ENCODE measurements at places on chromosomes 5 and 9.

DNA sequence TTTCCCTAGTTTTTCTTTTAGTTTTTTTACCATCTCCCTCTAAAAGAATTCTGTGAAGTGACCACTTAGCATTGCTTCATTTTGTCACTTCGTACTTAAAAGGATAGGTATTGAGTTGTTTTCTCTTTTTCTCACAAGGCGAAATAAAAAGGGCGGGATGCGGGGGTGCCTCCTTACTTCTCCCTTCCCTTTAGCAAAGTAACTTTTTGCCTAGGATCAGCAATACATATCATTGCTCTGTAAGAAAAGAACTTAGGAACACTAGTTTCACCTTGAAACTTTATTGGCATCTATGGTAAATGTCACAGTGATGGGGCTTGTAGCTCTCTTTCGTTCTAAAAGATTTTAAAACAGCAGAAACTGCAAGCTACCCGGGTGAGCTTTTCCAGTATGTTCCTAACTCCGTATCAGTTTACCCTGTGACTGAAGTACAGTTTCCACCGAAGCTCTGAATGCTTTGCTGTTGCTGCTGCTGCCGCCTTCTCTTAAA, 4.1 kb downstream of the PRDM6 start:
- DNase-seq, result no peak

- no peak for DNase-seq
These were observed 211.3 kb downstream of the DCP2 start for GRCh38 chr5:113187906-113188305.

DNA sequence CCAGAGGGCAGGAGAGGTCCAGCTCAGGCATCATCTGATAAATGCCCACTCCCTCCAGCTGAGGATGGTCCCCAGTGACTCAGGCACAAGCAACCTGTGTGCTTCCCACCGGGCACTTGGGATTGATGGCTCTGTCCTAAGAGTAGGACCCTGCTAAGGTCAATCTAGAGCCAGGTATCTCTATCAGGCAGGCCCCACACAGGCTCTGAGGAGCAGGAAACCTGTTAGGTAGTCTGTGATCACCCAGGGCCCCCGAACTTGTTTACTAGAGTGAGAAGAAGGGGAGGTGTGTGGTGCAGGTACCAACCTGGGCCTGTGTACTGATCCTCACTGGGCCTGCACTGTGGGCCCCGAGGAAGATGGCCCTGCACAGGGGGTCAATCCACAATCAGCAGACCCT, 119.6 kb upstream of the FSTL4 start:
- DNase-seq, result no peak

- no peak for DNase-seq
These were observed 104.9 kb upstream of the RUSC2 start for GRCh38 chr9:35385042-35385441.

GRCh38 chr5:64530076-64530475, 24.3 kb downstream of the RGS7BP start:
- no peak for DNase-seq

DNA sequence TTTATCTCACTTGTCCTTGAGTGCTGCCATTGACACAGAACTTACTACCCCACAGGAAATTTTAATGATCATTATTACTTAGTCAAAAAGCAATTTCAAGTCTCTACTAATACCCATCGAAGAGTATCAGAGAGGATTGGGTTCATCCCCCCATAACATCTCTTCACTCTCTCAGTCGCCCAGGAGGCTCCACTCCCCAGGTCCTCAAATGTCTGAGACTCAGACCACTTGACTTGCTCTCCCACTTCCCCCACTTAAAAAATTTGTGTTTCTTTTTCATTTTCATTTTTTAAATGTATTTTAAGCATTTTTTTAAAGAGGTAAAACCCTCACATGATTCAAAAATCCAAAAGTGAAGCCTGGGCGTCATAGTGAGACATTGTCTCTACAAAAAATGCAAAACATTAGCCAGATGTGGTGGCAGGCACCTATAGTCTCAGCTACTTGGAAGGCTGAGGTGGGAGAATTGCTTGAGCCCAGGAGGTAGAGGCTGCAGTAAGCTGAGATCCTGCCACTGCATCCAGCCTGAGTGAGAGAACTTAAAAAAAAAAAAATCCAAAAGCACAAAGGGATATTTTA, 56.8 kb upstream of the TRAF1 start:
- DNase-seq, result no peak

DNA sequence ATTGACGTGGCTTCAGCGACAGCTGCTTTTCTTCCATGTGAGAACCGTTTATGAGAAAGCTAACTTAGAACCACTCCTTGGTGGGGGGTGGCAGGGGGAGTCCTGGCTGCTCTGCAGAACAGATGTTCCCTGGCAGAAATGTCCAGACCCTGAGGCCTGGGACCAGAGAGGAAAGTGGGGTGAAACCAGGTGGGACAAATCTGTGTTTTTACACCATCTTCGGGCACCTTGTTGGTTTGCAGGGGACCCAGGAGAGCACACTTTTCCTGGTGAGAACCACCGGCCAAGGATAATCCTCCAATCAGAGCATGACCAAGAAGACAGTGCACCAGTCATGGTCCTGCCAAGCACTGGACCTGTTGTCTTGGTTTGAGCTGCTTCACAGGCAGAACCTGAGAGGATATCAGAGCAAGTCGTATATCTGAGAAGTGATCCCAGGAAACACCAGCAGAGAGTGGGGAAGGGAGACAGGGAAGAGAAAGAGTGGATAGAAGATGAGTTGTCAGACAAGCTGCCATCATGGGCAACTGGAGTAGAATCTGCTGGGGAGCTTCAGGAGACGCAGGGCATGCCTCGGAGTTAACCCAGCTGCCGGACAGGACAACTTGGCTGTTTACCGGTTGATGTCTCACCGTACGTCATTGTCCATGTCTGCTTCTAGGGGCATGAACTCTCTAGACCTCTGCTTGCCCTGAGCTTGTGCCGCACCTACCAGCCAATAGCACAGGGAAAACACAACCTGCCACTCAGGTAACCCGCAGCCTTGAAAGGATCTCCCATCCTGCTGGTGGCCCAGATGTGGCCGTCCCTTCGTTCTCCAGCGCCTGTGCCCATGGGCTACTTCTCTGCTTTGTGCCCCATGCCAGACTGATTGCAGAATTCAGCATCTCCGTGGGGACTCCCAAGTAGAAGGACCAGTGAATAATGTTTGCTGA, 178.4 kb upstream of the MVB12B start:
- DNase-seq, result no peak

All from stimulated activated CD8-positive, alpha-beta memory T cell treated with anti-CD3 and anti-CD28 coated beads, Interleukin-4, amount 100 ng/mL, for 4 hours (primary cell).